SK-N-SH treated with all-trans-retinoic acid at 6 μM for 48 hours (cell line): ENCODE measurements at places on chromosomes 3 and 15.

- no peak for ATAC-seq
Measured at GRCh38 chr3:12986986-12987385, 86.2 kb downstream of the IQSEC1 start.

- ATAC-seq = no peak
Measured at GRCh38 chr15:90570643-90571042, 40.9 kb downstream of the CRTC3 start.

DNA sequence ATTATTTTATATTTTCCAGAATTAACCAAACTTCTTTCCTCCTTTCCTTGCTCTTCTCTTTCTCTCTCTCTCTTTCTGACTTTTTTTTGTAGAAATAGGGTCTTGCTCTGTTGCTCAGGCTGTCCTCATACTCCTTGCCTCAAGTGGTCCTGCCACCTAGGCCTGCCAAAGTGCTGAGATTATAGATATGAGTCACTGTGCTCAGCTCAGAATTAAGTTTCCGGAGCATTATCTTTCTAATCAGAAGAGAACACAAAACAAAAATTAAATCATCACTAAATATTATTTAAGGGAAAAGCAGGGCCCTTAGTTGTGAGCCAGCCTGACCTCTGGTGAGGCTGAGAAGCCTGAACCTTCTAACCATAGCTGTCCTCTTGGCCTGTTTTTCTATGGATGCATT lies 168.2 kb downstream of the SOX2 start:
- peak; percentile 35; the same call in 1 of the 3 replicates for ATAC-seq

DNA sequence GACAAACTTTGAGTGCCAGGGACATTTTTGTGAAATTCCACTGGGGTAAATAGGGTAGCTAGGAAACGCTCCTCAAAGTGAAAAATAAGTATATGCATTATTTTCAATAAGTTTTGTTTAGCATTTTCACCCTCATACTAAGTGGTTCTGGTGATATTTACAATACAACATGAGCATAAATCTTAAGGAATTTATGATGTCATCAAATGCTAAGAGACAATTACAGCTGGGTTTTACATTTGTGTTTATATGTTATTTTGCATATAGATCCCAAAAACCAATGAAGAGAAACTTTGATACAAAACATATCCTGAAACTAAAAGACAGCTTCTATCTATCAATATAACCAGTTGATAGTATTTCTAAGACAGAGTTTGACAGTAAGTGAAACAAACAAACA lies 323.1 kb downstream of the ZBTB20 start:
- ATAC-seq = no peak
